ENCODE measurements at places on chromosomes 1 and 21.

DNA sequence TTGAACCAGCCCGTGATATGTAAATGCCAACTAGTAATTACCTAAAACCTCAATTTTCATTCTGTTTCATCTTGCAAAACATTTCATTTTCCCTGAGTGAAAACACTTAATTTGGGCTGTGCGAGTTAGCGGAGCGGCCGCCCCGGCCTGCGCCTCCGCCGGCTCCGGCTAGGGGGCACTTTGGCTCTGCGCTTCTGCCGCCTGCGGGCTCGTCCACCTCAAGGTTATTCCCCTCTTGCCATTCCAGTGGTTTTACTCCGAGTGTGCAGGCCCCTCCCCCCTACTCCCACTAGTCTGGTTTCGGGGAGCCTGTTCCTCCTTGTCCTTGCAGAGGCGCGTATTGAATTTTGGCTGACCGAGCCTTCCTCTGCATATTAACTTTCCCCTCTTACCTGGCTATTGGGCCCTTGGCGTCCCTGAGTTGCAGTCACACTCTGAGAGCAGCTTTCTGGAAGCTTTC, 55.6 kb downstream of the PEX14 start:
- DNase-seq: no peak
- no peak overlapping the region for H3K4me3 ChIP-seq
- H3K27ac ChIP-seq: no peak overlapping the region
- no peaks in the 10 kb centered on the region for H3K27me3 ChIP-seq
- H3K4me1 ChIP-seq: peaks cover 37% of the 10 kb centered on the region

GRCh38 chr1:206716870-206717673, 32.4 kb downstream of the MAPKAPK2 start:
- peaks cover 87% of the 10 kb centered on the region for H3K4me1 ChIP-seq
- peak overlapping the region; percentile 74 for H3K4me3 ChIP-seq
- H3K27ac ChIP-seq: peak overlapping the region; percentile 100
- no peak for DNase-seq

DNA sequence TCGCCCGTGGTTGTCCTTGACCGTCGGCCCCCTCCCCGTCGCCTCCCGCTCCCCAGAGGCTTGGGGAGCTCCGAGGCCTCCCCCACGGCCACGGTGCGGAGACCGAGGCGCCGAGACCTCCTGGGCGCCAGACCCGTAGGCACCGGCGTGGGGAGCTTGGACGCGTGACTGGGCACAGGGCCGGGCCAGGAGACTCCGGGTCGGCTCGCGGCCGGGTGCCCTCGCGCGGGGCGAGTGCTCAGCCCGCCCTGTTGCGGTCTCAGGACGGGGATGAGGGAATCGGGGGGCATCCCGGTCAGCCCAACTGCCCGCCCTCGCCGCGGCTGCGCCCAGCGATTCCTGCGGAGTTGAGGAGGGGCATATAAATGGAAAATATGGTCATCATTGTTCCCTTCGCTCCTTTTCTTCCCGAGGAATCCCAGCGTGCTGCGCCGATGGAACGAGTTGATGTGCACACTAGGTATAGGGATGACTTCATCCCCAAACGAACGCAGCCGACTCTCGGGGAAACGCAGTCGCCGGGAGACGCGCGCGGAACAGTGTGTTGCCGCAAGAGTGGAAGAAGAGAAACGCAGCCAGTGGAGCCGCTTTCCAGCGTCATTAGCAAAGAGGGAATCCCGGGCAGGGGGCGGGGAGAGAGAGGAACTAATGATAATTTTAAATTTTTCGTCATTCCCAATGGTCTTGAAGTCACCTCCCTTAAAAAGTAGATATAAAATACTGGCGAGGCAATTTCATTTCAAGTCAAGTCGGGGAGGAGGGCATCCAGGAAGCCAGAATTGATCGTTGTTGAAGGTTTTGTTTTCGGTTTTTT, 747 bp upstream of the ENAH start:
- H3K27me3 ChIP-seq: peaks cover 39% of the 10 kb centered on the region
- H3K36me3 ChIP-seq: peaks cover 3% of the 10 kb centered on the region

GRCh38 chr1:82388679-82389078, 587.9 kb downstream of the ADGRL2 start:
- no peak for DNase-seq
- H3K27me3 ChIP-seq: no peaks in the 10 kb centered on the region
- no peaks in the 10 kb centered on the region for H3K4me1 ChIP-seq
- peaks cover 2% of the 10 kb centered on the region for H3K36me3 ChIP-seq

DNA sequence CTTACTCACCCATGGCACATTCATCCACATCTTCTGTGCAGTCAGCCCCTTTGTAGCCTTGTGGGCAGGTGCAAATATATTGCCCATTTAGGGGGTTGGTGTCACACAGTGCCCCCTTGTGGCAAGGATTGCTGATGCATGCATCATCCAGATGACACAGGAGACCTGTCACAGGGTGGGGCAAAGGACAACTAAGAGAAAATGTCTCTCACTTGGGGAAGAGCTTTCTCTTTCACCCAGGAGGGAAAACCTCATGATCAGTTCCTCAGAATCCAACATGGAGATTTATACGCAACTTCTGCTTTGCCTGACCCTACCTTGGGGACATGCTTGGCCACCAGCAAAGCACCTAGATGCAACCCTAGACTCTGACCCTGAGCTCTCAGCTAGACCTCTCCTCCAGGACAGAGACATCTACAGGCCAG, 71.8 kb upstream of the ADAM30 start:
- peaks cover 26% of the 10 kb centered on the region for H3K36me3 ChIP-seq
- no peak overlapping the region for H3K4me3 ChIP-seq
- peaks cover 13% of the 10 kb centered on the region for H3K4me1 ChIP-seq
- no peaks in the 10 kb centered on the region for H3K27me3 ChIP-seq
- DNase-seq: peak; percentile 58

DNA sequence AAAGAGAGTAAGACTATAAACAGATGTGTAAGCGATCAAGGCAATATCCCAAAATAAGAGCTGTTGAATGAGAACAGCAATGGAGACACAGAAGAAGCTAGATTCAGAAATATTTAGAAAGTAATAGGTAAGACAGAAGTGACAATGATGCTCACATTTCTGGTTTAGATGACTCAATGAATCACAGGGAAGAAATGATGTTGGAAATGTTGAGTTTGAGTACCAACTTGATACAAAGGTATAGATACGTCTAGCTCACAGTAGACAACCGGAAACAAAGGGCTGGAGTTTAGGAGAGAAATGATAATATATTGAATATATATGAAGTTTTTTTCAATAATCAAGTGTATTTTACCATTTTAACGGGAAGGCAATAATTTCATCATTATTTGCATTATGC, 6.5 kb downstream of the GATAD2B start:
- peaks cover 19% of the 10 kb centered on the region for H3K36me3 ChIP-seq
- peaks cover 56% of the 10 kb centered on the region for H3K4me1 ChIP-seq
- H3K27me3 ChIP-seq: no peaks in the 10 kb centered on the region
- H3K27ac ChIP-seq: peak overlapping the region; percentile 58

- H3K27ac ChIP-seq: no peak overlapping the region
- H3K27me3 ChIP-seq: no peaks in the 10 kb centered on the region
- no peaks in the 10 kb centered on the region for H3K4me1 ChIP-seq
- H3K36me3 ChIP-seq: peaks cover 38% of the 10 kb centered on the region
- no peak overlapping the region for H3K4me3 ChIP-seq
- DNase-seq: no peak
Measured at GRCh38 chr21:32348604-32349332, 44.0 kb downstream of the URB1 start.

- H3K36me3 ChIP-seq: peaks cover 11% of the 10 kb centered on the region
- peak overlapping the region; percentile 87 for H3K4me3 ChIP-seq
- peak overlapping the region; percentile 88 for H3K27ac ChIP-seq
- DNase-seq: no peak
- H3K4me1 ChIP-seq: peaks cover 43% of the 10 kb centered on the region
Measured at GRCh38 chr1:53945183-53945432, 391 bp downstream of the IFT25 start.

GRCh38 chr1:167118188-167118587, 24.3 kb downstream of the STYXL2 start:
- H3K4me1 ChIP-seq: no peaks in the 10 kb centered on the region
- no peak overlapping the region for H3K27ac ChIP-seq
- H3K36me3 ChIP-seq: peaks cover 2% of the 10 kb centered on the region
- peaks cover 27% of the 10 kb centered on the region for H3K27me3 ChIP-seq
- no peak overlapping the region for H3K4me3 ChIP-seq
- no peak for DNase-seq

- no peaks in the 10 kb centered on the region for H3K4me1 ChIP-seq
- H3K36me3 ChIP-seq: no peaks in the 10 kb centered on the region
Measured at GRCh38 chr21:33684923-33685560, 42.7 kb downstream of the ITSN1 start.

Data from central memory CD8-positive, alpha-beta T cell (primary cell).